ENCODE measurements at places on chromosomes 13 and 19.

DNA sequence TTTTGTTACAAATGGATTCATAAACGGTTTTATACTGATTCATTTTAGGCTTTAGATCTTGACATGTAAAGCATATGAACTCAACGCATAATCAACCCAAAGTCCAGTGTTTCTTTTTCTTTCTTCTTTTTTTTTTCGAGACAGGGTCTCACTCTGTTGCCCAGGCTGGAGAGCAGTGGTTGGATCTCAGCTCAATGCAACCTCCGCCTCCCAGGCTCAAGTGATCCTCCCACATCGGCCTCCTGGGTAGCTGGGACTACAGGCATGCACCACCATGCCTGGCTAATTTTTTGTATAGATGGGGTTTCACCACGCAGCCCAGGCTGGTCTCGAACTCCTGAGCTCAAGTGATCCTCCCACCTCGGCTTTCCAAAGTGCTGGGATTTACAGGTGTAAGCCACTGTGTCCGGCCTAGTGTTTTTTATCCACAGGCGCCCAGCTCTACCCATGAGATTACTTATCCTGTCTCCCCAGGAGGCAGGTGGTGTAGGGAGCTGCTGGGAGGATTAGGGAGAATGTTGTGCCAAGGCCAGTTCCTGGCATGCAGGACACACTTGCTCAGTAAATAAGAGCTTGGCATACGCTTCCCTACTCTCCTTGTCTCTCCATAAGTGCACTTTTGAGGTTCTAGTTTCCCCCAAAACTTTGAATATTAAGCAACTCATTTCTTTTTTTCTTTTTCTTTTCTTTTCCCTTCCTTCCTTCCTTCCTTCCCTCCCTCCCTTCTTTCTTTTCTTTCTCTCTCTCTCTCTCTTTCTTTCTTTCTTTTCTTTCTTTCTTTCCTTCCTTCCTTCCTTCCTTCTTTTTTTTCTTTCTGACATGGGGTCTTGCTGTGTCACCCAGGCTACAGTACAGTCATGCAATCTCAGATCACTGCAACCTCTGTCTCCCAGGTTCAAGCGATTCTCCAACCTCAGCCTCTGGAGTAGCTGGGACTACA lies 4.8 kb upstream of the CEBPA start:
- no peak for DNase-seq

GRCh38 chr13:32824061-32824460 lies 192.2 kb upstream of the KL start:
- DNase-seq = no peak

- no peak for DNase-seq
Measured at GRCh38 chr13:30957258-30957943, 24.9 kb downstream of the TEX26 start.

- no peak for DNase-seq
Measured at GRCh38 chr19:47821460-47822020, at the start of gene CRX. Gene CRX (plus strand): TSS chr19:47821937. CDS start chr19:47834444, 12,507 bp downstream.

- no peak for DNase-seq
Measured at GRCh38 chr13:98570929-98571372, 6.0 kb downstream of the STK24 start.

DNA sequence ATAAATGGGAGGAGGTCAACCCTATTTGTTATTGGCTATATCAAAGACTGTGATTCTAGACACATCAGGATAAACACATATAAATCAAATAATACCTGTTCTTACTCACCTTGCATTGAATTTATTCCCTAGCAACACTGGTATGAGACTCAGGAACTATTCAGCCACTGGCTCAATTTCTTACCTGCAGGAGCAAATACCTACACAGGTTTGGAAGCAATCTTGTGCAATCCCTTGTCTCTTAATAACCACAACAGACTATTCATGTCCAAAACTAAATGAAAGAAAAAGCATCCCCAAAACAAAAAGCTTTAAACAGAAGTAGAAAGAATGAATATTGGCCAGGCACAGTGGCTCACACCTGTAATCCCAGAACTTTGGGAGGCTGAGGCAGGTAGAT lies 55.5 kb downstream of the TBC1D4 start:
- no peak for DNase-seq
